Left ventricle myocardium inferior (tissue), 1 donor: ENCODE measurements at places on chromosomes 11 and 22. TPM values are rescaled to one million over a fixed set of nuclear protein-coding genes. Genes with fewer than 3 reads are reported as not detected.

The P2RY6 gene
- total RNA-seq, result 2.2 TPM

The CDKN1C gene
- 33.0 TPM for total RNA-seq

The PGA4 gene
- total RNA-seq, result 1.3 TPM

The CALCA gene
- total RNA-seq, result not detected

The IL10RA gene
- 5.0 TPM for total RNA-seq

The C11orf16 gene
- total RNA-seq, result not detected

The C22orf15 gene
- not detected for total RNA-seq

The OR8I2 gene
- not detected for total RNA-seq

The CWF19L2 gene
- 9.4 TPM for total RNA-seq

The DDI1 gene
- total RNA-seq, result not detected

The CDCA5 gene
- 1.3 TPM for total RNA-seq

The MPPED2 gene
- total RNA-seq, result 10.8 TPM

The SNX32 gene
- total RNA-seq, result not detected

The PHLDA2 gene
- total RNA-seq, result not detected

The OR5P2 gene
- not detected for total RNA-seq

The SLC5A12 gene
- not detected for total RNA-seq

The CXCR5 gene
- total RNA-seq, result not detected

The TCF20 gene
- 17.2 TPM for total RNA-seq

The RTN4R gene
- 0.96 TPM for total RNA-seq

The UPK3A gene
- not detected for total RNA-seq

The IL18 gene
- 1.6 TPM for total RNA-seq

The OR4C3 gene
- not detected for total RNA-seq

The DGCR6L gene
- 45.2 TPM for total RNA-seq

The BDNF gene
- total RNA-seq, result 3.1 TPM

The NOX4 gene
- 3.5 TPM for total RNA-seq

The ACRV1 gene
- total RNA-seq, result not detected

The PDGFD gene
- total RNA-seq, result 10.9 TPM
